Occipital lobe (tissue), 3 donors: ENCODE measurements at places on chromosomes 7 and 10.

- no peak for DNase-seq
Measured at GRCh38 chr10:100670828-100671479, 74.4 kb upstream of the PAX2 start.

GRCh38 chr7:16462431-16462889, 3.1 kb downstream of the SOSTDC1 start:
- DNase-seq: no peak

GRCh38 chr10:48456808-48457761, 147.8 kb downstream of the ARHGAP22 start:
- no peak for DNase-seq

- DNase-seq: no peak
Measured at GRCh38 chr7:33645104-33645503, 260.2 kb upstream of the BMPER start.

GRCh38 chr10:19111501-19112267, 63.1 kb downstream of the MALRD1 start:
- no peak for DNase-seq

GRCh38 chr10:95457319-95457886, 103.8 kb downstream of the SORBS1 start:
- DNase-seq: no peak

GRCh38 chr10:122639801-122640200, 59.8 kb downstream of the C10orf120 start:
- no peak for DNase-seq

GRCh38 chr7:87604264-87604663, 3.6 kb upstream of the ABCB1 start:
- no peak for DNase-seq
